SHP77 treated with DMSO at 0.1 percent for 48 hours (cell line): ENCODE measurements at places on chromosomes 12 and 14.
A peak's percentile ranks its signal among the peaks of the same experiment; 100 is the strongest.

GRCh38 chr12:4271717-4272423 is 1.7 kb upstream of the CCND2 start:
- DNase-seq, result no peak

- no peak for DNase-seq
Observed at GRCh38 chr12:107282628-107283027, 189.3 kb upstream of the CRY1 start.

- no peak for DNase-seq
Observed at GRCh38 chr12:53424626-53425514, 1.2 kb downstream of the AMHR2 start.

GRCh38 chr12:102833687-102834441 is 83.2 kb downstream of the PAH start:
- DNase-seq, result no peak

DNA sequence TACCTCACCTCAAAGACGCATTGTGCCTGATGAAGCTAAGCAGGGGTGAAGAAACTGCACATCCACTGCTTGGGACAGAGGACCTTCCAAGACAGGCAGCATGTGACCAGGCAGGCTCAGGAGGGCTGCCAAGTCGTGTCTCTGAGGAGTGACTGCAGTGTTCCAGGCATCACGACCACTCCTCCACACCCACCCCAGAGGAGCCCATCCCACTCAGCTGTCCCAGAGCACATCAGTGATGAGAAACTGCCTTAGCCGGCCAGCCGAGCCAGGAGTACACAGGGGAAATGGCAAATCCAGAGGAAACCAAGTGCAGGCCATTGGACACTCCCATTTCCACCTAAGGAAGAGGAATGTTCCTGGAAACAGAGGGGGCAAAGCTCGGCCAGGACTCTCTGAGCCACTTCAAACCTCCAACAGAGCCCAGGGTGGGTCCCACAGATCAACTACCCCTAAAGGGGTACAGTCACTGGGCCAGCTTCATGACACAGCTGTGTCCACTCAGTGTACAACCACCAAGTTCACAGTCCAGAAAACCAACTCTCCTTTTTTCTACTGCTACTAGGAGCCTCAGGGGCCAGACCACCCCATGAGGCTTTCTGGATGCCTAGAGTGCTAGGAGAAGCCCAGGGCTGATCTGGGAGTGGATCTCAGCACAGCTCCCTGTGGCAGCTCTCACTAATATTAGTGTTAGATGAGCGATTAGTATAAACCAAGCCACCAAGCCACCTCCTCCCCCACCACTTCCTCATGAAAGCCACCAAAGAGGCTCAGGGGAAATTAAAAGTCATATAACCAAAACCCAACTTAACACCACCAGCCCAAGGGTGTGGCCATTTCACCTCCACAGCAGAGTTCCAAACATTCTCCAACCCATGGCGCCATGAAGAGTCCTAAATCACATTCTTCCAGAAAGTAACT is 15.4 kb downstream of the PXN start:
- DNase-seq, result no peak

DNA sequence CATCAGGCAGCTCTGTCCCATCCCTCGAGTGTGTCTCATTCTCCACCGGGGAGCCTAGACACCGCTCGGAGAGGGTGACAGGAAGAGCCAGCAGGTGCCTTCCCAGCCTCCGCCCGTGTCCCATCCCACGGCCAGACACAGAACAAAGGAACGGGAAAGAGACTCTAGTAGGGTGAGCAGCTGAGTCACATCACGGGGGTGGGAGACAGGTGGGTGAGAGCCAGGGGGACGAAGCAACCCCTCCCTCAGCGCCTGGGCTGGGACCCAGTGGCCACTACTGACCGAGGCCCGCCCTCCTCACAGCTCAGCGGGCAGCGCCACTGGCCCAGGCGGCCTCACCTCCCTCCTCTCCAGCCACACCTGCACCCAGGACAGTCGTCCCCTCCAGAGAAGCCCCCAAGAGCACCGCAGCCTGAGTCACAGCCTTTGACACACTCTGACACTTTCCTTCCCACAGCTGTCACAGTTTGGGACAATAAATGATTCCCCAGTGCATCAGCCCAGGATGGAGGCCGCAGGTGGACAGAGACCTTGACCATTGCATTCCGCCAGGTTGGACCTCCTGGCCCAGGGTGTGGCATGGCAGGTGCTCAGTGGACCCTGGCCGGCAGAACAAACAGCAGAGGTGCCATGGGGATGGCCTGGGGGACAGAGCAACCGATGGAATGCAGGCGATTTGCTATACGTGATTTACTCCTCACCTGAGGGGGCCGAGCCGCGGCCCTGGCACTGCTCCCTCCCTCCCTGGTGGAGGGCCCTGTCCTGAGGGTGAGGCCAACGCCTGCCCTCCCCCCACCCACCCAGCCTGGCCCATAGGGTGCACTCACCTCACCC is 45.4 kb upstream of the GALNT9 start:
- no peak for DNase-seq

DNA sequence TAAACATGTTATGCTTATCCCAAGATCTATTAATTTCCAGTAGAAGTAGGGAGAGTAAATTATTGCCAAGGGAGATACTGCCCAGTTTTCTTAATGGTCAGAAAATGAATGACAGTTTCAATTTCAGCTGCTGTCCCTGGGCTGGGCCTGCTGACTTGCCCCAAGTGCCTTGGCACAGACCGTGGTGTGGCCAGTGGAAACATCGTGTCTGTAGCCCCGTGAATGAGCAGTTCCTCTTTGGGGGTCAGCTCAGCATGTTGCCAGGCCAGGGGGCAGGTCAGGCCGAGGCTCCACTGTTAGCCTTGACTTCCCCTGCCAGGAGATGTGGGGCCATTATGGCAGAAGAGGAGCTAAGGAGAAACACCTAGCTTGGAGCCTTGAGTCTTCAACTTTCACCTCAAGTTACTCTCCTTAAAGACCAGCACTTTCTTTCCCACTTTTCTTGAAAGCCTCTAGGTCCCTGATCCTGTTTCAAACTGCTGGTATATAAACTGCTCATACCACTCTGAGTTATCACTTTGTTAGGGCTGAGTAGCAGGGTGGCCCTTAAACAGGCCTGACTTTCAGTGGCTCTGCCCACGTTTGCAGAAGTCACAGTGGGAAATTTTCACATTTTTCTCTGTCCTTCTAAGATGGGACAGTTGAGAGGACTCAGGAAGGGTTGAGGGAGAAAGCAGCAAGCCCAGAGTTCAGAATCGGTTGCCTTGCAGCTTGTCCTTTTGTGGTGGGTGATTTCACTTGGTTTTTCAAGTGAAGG is 73.2 kb downstream of the SUSD6 start:
- no peak for DNase-seq

GRCh38 chr12:4302881-4303280 is 18.1 kb upstream of the TIGAR start:
- no peak for DNase-seq

DNA sequence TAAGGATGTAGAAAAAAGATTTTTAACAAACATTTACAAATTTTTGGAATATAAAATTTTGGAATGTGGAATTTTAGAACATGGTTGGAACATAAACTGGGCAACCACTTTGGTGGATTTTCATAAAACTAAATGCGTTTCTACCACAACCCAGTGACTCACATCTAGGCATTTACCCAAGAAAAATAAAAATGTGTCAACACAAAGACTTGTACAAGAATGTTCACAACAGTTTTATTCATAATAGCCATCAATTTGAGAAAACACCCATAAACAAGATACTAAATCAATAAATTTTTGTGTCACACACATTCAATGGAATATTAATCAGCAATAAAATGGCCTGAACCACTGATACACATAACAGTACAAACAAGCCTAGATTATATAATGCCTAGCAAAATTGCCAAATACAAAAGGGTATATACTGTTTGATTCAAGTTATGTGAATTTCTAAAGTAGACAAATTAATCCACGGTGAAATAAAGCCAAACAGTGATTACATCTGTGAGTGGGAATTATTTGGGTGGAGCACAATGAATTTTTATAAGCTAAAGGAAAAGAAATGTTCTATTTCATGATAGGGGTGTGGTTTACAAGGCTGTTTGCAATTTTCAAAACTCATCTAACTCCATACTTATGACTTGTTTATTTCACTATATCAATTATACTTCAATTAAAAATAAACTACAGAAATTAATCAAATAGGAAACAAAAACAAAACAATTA is 415.2 kb upstream of the OR4E1 start:
- no peak for DNase-seq

DNA sequence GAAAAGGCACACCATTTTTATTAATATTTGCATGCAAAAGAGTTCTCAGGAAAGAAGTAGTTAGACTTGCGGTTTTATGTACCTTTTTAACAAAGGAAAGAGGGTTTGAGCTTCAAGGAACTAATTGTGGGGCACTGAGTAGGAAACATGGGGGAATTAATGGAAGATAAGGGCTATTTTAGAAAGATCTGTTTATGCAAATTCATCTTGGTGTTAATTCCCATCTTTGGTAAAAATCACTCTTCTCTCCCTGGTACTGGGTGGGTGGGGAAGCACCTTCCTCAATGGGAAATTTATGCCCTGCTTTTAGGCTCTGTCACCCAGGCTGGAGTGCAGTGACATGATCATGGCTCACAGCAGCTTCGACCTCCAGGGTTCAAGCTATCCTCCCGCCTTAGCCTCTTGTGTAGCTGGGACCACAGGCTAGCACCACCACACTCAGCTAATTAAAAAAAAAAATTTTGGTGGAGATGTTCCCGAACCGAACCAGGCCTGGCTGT is 30.1 kb upstream of the RESF1 start:
- no peak for DNase-seq

GRCh38 chr12:122851820-122852219 is 16.6 kb downstream of the HIP1R start:
- no peak for DNase-seq

DNA sequence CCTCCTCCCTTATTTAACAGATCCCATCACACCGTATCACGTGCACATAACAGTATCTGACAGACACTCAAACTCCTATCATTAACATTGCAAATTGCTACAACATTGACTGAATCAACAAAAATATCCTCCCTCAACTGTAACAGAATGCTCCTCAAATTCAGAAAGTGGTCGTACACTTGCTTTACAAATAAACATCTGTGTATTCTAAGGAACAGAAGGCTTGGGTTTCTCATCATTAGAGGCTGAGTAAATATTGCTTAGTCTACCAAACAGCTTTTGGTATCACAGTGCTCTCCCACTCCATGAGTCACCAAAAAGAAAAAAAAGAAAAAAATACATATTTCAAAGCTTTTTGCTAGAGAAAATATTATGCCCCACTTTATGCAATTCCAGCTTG is 23.9 kb downstream of the FERMT2 start:
- no peak for DNase-seq

DNA sequence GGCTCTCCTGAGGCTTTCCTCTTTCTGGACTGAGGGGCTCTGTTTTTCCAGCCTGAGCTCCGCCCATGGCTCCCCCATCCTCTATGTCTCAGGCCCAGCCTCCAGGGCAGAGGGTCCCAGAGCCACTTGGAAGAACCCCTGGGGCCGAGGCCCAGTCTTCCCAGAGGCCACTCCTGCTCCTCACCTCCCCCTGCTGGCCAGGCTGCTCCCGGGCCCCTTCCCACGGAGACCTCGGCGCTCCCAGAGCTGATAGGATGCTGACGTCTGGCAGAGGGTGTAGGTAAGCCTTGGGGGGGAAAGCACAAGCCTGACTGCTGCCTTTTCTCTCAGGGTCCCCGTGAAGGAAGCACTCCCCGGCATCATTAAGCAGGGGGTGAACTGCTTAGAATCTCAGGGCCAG is 51.4 kb downstream of the ERH start:
- no peak for DNase-seq

DNA sequence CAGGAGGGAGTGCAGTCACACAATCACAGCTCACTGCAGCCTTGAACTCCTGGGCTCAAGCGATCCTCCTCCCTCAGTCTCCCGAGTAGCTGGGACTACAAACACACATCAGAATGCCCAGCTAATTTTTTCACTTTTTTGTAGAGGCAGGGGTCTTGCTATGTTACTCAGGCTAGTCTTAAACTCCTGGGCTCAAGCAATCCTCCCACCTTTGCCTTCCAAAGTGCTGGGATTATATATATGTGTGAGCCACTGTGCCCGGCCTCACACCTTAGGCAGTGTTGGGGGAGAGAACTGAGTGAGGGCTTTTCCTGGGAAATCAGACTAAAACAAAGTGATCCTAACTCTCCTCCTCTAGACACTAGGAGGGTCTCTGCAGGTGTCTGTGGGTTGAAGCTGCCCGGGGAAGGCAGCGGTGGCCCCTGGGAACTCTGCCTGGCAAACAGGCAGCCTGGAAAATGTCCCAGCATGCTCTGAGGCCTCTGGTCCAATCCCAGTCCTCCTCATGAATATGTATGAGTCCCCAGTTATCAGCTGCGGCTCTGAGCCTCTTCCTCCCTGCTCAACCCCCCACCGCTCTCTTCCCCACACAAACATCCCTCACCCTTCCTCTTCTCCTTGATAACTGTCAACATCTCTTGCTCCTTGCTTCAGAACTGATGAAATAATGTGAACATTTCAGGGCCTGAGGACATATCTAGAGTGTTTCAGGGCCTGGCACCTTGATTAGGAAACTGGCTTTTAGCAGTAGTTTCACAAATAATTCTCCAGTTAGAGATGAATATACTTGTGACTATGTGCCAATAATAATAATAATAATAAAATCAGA is 7.9 kb upstream of the NAA25 start:
- DNase-seq, result peak; percentile 89

DNA sequence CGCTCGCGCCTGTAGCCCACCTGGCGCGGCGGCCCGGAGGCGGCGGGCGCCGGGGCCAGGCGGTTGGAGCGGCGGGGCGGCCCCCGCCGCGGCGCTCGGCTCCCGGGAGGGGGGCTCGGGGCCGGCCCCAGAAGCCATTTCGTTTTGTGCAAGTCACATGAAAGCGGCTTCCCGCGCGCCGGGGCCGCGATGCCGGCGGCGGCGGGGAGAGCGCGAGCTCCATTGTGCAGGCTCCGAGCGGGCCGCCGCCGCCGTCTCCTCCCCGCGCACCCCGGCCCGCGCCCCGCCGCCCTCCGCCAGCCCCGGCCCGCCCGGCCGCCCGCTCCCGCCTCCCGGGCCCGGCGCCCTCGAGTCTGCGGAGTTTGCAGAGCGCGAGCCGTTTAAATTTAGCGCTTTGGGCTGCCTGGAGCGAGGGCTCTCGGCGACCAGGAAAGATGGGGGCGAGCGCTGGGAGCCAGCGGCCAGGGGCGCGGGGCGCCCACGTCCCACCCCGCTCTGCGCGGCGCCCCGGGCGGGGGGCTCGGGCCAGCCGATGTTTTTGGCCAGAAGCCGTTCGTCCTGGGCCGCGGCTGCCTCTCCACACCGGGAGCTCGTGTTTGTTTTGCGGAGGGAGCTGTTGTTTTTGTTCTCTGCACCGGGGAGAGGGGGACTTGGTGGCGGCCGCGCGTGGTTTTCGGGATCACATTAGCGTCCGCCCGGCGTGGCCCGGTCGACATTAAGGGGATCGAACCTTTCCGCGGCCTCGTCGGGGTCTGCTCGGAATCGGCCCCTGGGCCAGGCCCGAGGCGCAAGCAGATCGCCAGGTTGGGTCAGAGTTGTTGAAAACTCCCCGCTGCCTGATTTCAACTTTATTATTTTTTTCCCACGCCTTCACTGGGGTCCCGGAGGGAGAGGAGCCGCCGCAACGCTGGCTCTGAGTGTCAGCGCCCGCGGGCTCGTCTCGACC is 982 bp downstream of the BCL7A start:
- no peak for DNase-seq

- no peak for DNase-seq
Observed at GRCh38 chr12:57232156-57232756, 2.7 kb downstream of the SHMT2 start.
